ENCODE measurements at places on chromosomes 2 and 18.

- no peak for DNase-seq
Measured at GRCh38 chr18:34458410-34458977, 233.8 kb upstream of the NOL4 start.

- DNase-seq: no peak
Measured at GRCh38 chr18:12410081-12410481, 2.4 kb downstream of the PRELID3A start.

- DNase-seq: no peak
Measured at GRCh38 chr18:79597176-79597830, 82.3 kb upstream of the CTDP1 start.

DNA sequence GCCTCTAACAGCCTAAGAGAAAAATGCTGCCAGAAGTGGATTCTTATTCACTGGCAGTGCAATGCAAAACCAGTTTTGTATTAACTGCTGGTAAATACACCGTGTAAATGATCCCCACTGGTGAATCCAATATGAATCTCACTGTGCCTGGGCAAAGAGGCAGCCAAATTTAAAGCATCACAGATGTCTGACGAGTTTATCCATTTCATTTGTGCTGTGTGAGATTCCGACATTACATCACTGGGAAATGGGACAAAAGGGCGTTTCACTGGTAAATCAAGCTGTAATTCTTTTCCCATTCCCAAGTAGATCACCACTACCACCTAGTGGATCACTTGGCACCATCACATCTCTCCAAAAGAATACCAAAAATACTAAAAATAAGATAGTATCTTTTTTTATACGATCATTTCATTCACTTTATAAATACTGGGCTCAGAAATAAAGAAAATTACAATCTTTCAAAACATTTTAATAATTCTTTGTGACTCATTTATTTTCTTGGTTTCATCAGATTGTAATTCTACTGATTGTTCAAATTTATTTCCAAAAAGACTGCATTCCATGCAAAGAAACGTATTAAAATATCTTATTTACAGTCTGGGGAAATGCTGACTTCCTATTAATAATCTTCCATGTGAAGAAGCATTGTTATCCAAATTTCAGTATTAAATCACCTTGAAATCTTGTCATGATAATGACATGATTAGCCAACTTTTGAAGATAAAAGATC, 125.6 kb downstream of the GRB14 start:
- no peak for DNase-seq

DNA sequence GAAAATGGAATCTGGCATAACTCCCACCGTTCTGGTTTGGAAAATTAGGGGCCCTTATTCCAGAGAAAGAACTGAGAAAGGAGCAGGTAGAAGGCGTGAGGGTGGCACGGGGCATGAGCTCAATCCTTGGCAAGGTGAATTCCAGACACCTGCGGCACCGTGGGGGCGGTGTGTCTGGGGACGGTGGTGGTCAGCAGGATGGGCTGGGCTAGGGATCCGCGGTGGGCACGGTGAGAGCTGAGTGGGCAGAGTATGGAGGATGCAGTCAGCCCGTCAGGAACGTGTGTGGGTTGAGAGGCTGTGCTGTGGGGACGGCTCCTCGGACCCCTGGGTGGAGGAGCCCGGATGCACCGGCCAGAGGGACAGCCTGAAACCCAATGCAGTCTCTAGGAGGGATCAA, 61.1 kb downstream of the GNAL start:
- no peak for DNase-seq

DNA sequence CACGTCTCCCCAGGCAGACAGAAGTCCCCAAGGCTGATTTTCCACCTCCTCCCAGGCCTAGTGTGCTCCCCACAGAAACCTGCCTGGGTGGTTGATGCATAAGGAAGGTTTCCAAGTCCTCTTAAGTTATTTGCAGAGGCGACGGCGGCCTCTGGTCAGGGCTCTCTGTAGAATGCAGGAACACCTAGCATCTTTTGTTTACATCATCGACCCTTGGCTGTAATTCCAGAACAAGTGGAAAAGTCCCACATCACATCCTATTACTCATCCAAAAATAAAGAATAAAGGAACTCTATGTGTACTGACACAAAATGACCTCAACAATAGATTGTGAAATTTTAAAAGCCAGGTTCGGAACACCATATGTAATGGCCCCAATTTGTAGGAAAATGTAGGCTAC, 211.1 kb downstream of the ALPK2 start:
- no peak for DNase-seq

DNA sequence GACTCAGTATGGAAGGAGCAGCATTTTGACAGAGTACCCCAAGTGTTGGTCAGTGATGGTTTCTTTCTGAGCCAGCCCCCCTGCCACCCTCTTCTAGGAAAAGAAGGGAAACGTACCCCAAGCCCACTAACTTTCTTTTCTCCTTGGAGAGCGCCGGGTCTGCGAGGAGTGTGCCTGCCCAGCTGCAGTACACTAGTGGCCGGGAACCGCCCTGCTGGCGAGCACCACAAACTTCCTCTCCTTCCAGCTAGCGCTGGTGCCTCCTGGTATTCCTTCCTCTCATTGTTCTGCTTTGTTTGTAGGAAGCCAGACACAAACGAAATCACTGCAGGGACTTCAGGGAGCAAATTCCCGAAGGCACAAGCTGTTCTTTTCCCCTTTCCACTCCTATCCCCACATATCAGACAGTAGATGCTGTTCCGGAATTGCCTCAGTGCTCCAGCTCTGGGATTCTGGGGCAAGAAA, 1.8 kb downstream of the CCDC85A start:
- DNase-seq: no peak

- no peak for DNase-seq
Measured at GRCh38 chr2:181585732-181586131, 71.2 kb downstream of the CERKL start.

GRCh38 chr2:201180010-201180409, 2.9 kb upstream of the CASP10 start:
- no peak for DNase-seq

- DNase-seq: no peak
Measured at GRCh38 chr2:177306550-177306949, 42.0 kb upstream of the NFE2L2 start.

DNA sequence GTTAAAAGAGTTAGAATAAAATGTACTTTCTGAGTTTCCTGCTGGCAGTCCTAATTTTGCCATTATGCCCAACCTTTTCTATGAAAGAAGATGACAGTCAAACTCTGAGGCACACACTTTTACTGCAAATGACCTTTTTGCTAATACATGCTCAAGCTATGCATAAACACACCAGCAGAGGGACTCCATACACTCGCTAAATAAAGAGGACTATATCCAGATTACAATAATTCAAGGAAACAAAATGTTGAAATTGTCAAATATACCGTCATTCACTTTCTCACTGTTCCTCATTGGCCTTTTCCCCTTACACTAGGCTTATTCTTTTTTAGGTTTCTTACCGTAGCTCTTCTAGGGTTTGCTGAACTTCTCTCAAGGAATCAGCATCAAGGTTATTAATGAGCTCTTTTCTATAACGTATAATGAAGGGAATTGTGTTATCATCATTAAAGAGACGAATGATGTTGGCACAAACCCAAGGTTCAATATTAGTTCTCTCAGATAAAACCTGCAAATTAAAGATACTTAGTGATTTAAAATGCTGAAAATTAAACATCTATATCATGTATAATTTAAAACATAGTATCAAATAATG, 25.7 kb downstream of the SRBD1 start:
- DNase-seq: peak; percentile 40

All from KG1 (cell line).